ENCODE measurements at places on chromosomes 4 and X.

GRCh38 chr4:6761649-6762615 lies 20.6 kb upstream of the KIAA0232 start:
- DNase-seq: no peak

DNA sequence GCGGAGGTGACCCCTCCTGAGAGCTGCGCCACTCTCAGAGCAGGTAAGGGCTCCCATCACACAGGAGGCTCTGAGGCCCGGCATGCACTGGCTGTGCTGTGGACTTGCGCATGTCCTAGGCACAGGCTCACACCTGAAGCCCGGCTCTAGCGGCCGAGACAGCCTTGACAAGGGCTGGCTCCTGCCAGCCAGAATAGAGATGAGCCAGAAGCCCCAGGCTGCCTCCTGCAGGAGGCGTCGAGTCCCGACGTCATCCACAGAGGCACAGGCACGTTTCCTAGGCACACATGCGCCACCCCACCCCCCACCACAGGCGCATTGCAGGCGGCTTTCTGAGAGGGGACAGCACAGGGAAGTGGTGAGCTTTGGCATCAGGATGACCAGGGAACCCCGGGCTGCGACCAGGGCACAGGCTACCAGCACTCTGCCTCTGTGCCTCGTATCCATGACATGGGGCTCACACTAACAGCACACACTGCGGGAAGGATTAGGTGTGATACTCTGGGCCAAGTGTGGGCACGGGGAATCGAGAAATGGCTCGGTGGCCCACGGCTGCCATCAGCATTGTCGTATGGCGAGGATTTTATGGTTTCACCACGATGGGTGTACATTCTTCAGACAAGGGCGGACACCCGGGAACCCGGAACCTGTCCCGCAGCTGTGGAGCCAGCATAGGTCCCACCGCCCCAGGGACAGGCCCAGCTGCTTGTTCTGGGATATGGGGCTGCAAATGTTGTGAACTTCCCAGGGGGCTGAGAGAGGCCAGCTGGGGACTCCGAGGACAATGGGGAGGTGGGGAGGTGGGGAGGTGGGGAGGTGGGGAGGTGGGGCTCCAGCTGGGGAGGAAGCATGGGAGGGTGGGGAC lies 90.7 kb upstream of the ADRA2C start:
- DNase-seq: no peak

DNA sequence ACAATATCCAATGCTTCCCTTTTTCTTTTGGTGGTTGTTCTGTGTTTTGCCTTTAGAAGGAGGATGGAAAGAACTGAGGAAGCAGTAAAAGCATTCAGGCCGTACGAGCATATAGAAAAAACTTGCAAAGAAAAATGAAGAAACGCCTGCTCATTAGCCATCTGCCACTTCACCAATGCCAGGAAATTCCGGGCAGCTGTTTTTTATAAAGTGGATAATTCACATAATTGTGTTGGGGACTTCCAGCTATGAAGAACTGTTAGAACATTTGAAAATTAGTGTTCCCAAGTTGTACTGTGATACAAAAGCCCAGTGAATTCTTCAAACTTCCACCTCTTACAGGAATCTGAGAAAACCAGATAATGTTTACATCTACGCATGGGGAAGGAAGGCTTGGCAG lies 11.7 kb downstream of the RELL1 start:
- DNase-seq: no peak

- DNase-seq: no peak
These were observed 666.4 kb upstream of the CPEB2 start for GRCh38 chr4:14335872-14336271.

DNA sequence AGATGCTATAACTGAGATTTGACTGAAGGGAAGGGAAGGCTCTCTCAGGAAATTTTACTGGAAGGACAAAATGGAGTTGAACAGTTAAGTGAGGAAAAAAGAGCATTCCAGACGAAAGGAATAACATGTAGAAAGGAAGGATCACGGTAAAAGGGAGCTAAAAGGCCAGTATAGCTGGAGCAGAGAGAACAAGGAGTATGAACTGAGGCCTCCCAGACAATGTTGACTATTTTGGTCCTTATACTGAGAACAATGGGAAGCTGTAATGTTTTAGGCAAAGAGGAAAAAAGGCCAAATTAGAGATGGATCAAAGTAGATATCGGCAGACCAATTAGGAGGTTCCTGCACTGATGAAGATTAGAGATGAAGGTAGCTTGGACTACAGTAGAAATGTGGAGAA lies 26.8 kb upstream of the SCD5 start:
- DNase-seq: no peak

- no peak for DNase-seq
These were observed 7.2 kb downstream of the SLC25A6 start for GRCh38 chrX:1384658-1385252.

GRCh38 chrX:155998761-155999510 lies 1.4 kb downstream of the IL9R start:
- DNase-seq: no peak

GRCh38 chrX:154655786-154656185 lies 2.4 kb upstream of the CTAG2 start:
- no peak for DNase-seq

GRCh38 chr4:133584714-133585113 lies 435.6 kb downstream of the PCDH10 start:
- DNase-seq: no peak

GRCh38 chr4:110059556-110060191 lies 138.7 kb downstream of the ELOVL6 start:
- no peak for DNase-seq

DNA sequence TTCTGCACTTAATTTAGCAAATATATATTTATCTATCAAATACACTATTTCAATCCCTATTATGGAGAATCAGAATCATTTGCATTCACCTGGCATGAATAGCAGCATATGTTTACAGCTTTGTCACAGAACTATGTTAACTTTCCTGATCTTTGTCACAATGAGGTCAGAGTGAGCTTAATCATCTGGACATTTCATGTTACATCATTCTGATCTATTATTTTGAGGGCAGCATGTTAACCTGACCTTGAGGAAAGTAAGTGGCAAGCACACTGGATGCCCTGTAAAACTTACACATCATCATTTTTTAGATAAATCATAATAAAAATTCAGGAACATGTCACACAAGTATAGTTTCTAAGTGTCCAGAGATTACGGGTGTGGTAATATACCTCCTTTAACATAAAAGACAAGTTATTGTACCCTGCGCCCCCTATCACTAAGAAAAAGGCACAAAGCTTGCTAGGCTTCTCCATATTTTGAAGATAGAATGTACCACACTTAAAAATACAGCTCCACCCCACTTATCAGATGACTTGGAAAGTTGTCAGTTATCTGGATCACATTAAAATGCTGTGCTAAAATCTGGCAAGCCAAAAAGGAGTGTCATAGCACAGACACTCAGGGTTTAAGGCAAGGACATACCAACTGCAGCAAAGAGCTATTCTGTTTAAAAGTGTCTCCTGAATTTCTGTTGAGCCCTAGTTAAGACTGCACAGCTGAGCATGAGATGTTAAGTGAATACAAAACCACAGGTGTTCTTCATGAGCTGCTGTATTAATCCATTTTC lies 182.7 kb upstream of the FAT4 start:
- no peak for DNase-seq
